DMS79 (cell line): ENCODE measurements at places on chromosomes 6 and 20.

DNA sequence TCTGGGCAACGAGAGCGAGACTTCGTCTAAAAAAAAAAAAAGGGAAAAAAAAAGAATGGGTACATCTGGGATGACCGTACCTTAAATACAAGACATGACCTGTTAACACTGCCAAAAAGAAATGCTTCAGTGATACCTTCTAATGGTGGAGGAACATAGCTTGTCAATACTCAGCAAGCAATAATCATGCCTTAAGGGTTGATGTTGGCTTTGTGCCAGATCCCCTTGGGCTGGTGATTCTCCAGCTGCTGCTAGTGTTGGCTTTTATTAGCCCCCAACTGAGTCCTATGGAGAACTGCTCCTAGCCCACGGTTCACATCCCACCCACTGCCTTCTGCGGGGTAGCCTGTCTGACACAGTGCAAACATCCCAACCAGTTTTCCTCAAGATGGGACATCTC, 134.9 kb downstream of the PLCB1 start:
- DNase-seq, result no peak

- no peak for DNase-seq
These were observed 199.1 kb downstream of the COL9A1 start for GRCh38 chr6:70103798-70104197.

- no peak for DNase-seq
These were observed 27.0 kb upstream of the SLA2 start for GRCh38 chr20:36672991-36673390.

GRCh38 chr20:10247440-10247839, 28.8 kb downstream of the SNAP25 start:
- DNase-seq, result no peak

DNA sequence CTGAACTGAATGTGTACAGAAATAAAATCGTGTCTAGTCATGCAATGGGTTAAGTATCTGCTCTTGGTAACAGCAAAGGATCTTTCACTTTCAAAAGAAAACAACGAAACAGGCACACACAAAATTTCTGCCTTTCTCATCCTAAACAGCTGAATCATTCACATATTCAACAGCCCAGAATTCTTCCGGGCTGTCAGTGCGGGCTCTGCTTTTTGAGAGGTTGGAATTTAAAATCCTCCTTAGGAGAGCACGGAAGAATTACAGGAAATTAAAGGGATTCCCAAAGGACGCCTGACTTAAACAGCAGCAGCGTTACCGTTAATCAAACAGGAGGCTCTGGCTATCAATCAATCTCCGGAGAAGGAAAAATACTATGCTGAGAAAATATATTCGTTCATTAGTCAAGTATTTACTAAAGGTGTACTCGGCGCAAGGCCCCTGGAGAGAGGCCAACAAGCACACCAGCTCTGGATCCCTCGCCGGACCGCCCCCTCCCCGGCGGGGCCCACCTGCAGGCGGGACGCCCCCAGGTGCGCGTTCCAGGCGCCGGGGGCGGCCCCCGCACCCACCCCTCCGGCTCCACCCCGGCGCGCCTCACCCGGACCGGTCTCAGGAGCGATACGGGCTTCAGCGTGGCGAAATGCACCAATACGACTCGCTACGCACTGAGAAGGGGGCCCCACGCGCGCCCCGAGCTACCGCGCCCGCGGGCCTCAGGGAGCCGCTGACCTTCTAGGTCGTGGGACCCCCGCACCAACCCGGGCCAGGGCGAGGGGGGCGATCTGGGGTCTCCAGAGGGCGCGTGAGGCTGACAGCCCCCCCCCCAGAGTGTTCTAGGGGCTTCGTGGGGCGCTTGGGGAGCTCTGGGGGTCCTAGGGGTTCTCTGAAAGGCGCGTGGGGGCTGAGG, 1.0 kb downstream of the NAPB start:
- no peak for DNase-seq

- DNase-seq, result no peak
These were observed 74.1 kb downstream of the PLEKHG1 start for GRCh38 chr6:150673720-150674346.

DNA sequence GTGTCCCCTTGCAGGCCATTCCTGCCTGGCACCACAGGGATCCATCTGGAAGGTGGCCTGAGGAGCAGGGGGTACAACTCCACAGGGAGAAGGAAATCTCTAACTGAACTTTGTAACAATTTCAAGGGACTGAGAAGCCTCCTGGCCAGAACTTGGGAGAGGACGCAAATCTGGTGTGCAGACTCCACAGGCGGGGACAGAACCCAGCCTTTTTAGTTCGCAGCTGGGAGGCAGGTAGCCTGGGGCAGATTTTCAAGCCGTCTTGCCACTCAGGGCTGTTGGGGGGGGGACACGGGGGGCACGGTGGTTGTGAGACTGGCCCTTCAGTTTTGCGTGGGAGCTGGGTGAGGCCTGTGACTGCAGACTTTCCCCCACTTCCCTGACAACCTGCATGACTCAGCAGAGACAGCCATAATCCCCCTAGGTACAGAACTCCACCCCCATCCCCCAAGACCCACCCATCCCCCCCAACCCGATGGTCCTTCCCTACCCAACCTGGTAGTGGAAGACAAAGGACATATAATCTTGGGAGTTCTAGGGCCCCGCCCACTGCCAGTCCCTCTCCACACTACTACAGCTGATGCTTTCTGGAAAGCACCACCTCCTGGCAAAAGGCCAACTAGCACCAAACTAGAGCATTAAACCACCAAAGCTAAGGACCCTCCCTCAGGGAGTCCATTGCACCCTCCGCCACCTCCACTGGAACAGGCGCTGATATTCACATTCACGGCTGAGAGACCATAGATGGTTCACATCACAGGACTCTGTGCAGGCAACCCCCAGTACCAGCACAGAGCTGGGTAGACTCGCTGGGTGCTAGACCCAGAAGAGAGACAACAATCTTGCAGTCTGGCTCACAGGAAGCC, 3.0 kb upstream of the HUS1B start:
- no peak for DNase-seq

- no peak for DNase-seq
These were observed 12.0 kb downstream of the SLC12A5 start for GRCh38 chr20:46040902-46041535.

DNA sequence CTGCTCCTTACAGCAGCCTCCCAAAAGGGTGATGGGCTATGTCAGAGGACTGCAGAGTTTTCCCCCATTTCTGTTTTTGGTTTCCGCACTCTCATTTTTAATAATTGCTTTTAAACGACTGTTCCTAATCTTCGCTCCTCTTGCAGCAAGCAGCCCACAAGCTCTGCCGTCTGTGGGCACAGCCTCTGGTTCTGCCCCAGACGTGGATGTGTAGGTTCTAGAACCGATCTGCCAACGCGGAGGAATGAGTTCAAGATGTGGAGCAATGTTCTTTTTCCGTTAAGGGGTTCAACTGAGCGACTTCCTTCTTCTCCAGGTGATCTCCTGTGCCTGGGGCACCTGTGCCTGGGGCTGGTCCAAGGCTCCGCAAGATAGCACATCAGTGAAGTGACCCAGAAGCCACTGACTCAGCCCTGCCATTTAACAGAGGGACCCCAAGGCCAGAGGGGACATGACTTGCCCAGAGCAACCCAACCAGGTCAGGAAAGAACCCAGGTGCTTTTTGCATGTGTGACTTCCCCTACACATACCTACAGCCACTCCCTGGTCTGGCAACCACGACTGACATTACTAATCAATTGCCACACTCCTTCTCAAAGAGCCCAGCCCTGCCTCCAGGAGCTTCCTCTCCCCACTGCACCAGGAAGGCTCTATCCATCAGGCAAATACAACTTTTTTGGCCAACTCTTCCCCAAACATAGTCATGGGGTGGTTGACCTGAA, 22.7 kb downstream of the PMEPA1 start:
- no peak for DNase-seq

DNA sequence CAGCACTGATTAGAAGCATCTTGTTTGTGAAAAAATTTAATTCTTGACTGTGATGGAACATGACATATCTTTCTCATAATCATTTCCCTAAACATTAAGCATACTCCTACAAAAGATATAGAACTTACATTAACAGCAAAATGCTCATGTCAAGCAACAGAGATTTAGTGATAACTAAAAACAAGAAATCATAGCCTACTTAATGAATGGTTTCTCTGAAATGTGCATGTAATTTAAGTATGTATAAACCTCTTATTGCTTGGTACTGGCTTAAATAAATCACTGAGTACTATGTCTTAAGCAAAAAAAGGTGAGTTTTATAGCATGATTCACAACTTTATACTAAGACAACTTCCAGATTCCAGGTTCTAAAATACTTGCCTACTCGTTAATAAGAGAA, 9.3 kb downstream of the ROMO1 start:
- DNase-seq, result no peak

- peak; percentile 57 for DNase-seq
These were observed at the start of gene ITPR3 for GRCh38 chr6:33620856-33621710. TSS of gene ITPR3 (plus strand) at chr6:33621322. CDS start at chr6:33621603, 281 bp downstream.

DNA sequence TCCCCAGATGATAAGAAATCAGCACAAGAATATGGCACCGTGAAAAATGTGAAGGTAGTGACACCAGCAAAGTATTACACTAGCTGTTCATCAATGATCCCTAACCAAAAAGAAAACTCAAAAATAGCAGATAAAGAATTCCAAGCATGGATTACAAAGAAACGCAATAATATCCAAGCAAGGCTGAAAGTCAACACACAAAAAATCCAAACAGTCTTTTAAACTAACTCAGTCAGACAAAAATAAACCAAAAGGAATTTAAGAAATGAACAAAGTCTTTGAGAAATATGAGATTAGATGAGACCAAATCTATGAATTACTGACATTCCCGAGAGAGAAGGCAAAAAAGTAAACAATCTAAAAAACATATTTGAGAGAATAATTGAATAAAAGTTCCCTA, 976.1 kb upstream of the MAP3K7 start:
- no peak for DNase-seq

GRCh38 chr20:51562332-51563173, 20.0 kb upstream of the NFATC2 start:
- no peak for DNase-seq

- no peak for DNase-seq
These were observed 73.9 kb upstream of the SOX4 start for GRCh38 chr6:21519642-21520041.

GRCh38 chr6:75563032-75563431, 38.6 kb upstream of the SENP6 start:
- DNase-seq, result no peak

GRCh38 chr6:40819182-40819834, 219.7 kb downstream of the UNC5CL start:
- peak; percentile 85 for DNase-seq

DNA sequence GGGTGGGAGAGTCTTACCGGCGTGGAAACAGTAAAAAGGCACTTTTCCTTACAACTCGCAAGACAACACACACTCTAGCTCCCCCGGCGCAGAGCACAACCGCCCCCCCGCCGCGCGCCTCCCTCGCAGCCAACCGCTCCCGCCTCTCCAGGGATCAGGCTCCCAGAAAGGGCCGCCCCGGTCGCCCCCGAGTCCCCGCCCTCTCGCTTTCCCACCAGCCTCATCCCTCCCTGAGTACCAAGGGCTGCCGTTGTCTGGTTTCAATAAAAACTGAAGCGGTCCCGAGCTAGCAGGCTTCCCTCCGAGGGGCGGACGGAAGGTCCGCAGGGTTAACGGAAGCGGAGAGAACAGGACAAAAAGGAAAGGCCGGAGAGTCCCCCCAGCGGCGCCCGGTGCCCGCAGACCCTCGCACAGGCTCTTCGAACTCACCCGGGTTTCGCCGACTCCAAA, 804 bp downstream of the ELOVL5 start:
- peak; percentile 48 for DNase-seq

- DNase-seq, result no peak
These were observed 17.7 kb upstream of the TNFAIP3 start for GRCh38 chr6:137849181-137849980.

DNA sequence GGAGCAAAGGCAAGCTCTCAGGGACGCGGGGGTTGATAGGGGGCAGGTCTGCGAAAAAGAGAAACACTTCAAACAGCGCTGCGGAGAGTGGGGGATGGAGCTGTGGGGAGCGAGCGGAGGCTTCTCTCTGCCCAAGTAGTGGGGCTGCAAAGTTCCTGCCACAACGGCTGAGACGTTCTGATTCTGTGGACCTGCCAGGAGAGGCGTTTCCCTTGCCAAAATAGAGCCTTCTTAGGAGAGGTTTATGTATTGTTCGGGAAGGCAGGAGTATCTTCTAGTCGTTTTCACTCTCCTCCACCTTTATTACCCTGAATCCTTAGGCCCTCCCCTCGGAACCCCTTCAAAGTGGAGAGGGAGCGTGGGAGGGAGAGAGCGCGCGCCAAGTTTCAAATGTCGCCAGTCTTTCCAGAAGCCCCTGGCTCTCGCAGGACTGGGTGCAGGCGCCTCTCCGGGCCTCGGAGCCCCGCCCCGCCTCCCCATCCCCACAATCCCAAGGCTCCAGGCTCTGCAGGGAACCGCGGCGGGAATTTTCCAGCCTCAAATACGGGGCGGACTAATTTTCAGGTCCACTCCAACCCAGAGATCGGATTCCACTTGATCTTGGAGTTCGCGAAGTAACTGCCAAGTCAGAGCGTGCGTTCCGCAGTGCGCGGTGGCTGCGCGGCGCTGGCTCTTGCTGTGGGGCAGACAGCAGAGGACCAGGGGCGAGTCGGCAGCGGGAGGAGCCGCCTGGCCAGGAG, 10.0 kb upstream of the POU3F2 start:
- DNase-seq, result no peak

- DNase-seq, result no peak
These were observed 61.7 kb downstream of the FAM217A start for GRCh38 chr6:4017058-4017739.

DNA sequence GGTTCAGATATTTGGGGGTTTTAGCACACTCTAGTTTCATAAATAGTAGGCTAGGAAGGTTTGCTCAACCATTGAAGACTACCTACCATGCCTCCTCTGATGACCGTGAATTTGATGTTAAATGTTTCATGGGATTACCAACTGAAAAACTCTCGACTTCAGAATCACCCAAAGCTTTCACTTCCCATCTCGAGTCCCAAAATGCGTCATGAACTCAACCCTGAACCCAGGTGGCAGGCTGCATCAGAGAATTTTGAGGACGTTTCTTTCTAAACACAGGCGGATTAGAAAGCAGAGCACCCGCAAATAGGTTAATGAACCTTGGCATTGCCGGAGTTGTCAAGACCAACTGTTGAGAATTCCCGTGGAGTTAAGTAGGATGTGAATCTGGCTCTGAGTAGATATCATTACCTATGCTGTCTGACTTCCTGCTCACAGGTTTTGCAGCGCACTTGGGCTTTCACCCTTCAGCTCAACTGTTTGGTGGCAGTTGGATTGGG, 98.4 kb upstream of the ADTRP start:
- no peak for DNase-seq

DNA sequence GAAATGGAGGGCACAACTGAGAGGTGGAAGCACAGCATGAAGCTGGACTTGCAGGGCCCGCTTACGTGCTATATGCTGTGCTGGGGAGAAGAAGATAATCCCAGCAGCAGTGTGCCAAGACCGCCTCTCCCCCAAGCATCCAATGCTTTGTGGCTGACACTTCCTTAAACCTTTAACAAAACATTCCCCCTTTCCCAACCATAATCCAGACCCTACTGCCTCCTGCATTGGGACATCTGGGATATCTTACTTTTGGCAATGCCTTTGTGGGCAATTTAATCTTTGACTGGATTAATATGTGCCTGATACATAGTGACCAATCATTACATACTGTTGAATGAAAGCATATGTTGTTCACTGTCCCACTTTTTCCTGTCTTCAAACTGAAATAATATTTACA, 3.1 kb upstream of the TENT5A start:
- no peak for DNase-seq
